ENCODE measurements at places on chromosomes 7 and 10. TPM values are rescaled to one million over a fixed set of nuclear protein-coding genes. Genes with fewer than 3 reads are reported as not detected.

GRCh38 chr10:14889318-14889717, 10.7 kb downstream of the SUV39H2 start:
- DNase-seq = no peak

DNA sequence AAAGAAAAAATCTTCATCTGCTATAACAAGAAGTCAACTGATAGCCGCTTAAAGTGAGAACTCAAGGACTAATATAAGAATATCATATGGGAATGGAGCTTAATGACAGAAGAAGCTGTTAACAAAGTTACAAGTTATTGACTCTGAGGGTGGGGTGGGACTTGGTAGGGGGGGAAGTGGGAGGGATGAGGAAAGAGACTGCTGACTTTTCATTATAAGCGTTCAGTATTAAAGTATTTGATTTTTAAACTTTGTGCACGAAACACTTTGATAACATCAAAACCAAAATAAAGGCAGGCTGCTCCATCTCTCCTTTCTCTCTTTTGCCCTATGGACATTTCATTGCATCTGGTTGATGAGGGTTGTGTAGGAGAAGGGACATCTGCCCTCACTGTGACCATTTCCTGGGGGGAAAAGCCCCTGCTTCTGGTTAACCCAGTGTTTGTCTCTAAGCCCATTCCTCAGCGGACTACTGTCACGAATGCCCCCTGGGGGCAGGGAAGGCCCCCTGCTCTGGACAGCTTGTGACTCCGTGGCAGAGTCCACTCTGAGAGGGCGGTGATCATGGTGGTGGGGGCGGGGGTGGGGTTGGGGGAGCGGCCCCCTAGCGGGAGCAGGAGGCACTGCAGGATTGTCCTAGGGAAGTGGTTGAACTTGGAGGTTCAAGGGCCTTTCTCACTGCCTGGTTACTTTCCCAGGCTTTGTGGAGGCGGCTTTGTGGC, 17.4 kb downstream of the SLC13A4 start:
- DNase-seq = no peak

- no peak for DNase-seq
These were observed 130.5 kb downstream of the PCLO start for GRCh38 chr7:83032195-83032594.

DNA sequence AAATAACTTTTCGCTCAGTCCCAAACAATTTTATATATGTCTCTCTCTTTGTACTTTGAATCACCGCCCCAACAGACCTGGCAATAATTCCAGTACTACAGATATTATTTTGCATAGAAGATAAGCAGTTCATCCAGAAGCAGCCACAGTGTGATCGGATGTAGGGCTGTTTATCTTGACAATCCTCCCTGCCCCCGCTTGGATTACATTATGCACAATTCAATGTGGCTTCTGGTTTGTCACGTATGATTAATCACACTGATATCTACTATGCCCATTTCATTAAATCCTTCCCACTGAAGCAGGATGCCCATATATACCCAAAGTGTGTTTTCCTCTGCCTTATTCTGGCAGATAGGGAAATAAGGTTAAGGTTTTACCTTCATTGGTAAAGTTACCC, 115.2 kb downstream of the PDE1C start:
- no peak for DNase-seq

DNA sequence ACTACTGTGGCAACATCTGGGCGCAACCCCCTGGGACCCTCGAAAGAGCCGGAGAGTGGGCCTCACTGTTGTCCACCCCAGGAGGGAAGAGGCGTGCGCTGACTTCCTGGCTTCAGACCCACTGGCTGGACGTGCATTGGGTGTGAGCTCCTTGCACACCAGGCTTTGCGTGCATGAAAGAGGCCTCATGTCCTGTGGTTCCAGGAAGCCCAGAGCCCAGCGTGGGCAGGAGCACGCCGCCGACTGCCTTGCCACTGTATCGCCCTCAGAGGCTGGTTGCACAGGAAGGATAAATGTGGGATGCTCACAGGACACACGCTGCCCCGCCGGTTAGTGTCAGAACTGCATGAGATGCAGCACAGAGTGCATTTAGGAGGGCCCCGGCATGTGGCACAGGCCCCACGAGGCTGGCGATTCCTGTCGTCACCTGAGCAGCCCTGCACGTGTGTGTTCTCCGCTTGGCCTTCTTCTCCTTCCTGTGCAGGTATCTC, 8.5 kb upstream of the JAKMIP3 start:
- no peak for DNase-seq

GRCh38 chr7:36775676-36776075, 51.4 kb upstream of the AOAH start:
- no peak for DNase-seq

DNA sequence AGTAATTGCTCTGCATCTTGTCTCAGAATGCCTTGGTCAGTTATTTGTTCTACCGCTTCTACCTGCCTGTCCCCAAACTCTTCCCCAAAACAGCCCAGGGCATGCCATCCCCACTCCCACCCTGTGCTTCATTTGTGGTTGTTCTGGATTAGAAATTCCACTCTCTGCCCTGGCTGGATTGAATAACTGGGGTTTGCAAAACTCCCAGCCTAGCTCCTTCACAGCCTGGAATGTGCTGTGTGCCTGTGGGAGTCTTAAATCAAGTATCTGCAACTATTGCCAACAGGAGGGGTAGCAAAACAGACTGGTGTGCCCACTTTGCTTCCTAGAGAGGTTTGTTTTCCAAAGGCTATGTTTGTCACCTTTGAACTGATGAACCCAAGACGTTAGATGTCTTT, 24.2 kb downstream of the TSPAN15 start:
- no peak for DNase-seq

DNA sequence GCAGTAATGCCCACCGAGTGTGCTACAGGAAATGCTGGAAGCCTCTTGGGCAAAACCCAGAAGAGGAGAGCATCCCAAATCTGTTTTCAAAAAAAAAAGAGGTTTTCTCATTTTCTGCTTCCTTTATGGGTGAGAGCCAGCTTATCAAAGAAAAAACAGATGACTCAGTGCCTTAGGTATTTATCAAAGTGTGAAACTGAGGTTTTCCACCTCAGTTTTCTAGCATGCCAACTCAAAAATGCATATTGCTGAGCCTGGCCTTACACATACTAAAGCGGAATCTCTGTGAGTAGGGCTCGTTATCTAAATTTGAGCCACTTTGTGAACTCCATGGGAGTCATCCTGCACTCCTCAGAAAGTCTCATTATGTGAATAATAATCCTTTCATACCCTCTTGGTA, 705.1 kb downstream of the SUGCT start:
- no peak for DNase-seq

GRCh38 chr7:30795161-30795948, 24.1 kb downstream of the MINDY4 start:
- no peak for DNase-seq

GRCh38 chr7:17600340-17600752, 301.9 kb downstream of the AHR start:
- DNase-seq = no peak

DNA sequence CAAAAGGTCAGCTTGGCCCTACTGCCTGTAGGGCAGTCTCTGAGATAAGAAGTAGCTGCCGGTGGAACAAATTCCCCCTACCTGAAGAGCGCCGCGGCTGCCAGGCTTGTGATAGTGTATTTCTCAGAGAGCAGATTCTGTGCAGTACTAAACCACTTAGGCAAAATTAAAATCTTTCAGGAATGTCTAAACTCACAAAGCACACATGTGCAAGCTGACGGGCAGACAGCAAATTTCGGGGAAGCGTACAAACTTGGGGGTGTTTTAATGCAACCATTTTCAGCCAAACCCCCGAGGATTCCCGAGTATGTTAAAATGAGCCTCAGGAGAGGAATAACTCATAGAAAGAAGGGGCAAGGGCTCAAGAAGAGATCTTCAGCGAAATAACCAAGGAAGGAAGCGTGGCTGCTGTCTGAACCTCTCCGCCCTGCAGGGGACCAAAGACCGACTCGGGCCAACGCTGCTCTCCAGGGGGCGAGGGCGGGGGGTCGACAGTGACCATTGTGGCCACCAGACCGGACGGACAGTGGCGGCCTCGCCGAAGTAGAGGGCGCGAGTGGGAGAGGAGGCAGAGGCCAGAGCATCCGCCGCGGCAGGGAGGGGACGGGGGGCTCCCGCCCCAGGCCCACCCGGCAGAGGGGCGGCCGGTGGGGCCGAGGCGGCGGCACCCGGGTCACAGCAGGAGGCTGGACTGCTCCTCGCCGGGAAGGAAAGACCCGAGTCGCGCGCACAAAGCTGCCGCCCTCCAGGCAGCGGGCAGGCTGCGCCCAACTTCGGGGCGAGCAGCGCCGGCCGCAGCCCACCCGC, 819 bp downstream of the HYCC1 start:
- DNase-seq = peak; percentile 78

- no peak for DNase-seq
These were observed 613 bp downstream of the USP6NL start for GRCh38 chr10:11610826-11611247.

- no peak for DNase-seq
These were observed 52.6 kb downstream of the PTEN start for GRCh38 chr10:87915989-87916388.

- no peak for DNase-seq
These were observed 50.0 kb downstream of the ABCC2 start for GRCh38 chr10:99832439-99832838.

- DNase-seq = no peak
These were observed 71.8 kb downstream of the LRRN3 start for GRCh38 chr7:111162692-111163091.

GRCh38 chr10:126646110-126646509, 24.4 kb downstream of the C10orf90 start:
- peak; percentile 30 for DNase-seq

GRCh38 chr7:122304996-122305421, 459 bp upstream of the FEZF1 start:
- no peak for DNase-seq

GRCh38 chr7:30771174-30771879, at the start of gene MINDY4:
Gene MINDY4, plus strand, starts transcription at chr7:30771417. Its CDS starts 77 bp downstream, at chr7:30771494.
- DNase-seq = peak; percentile 78

- no peak for DNase-seq
These were observed 33.2 kb upstream of the SMNDC1 start for GRCh38 chr10:110337906-110338305.

CCDC172 gene
- total RNA-seq = not detected

MKI67 gene
- total RNA-seq = 14.7 TPM

SPDYE2 gene
- total RNA-seq = not detected

ZNF398 gene
- total RNA-seq = 13.9 TPM

CALHM1 gene
- not detected for total RNA-seq

HOXA4 gene
- not detected for total RNA-seq

SFTPD gene
- total RNA-seq = 0.51 TPM

CDK14 gene
- total RNA-seq = 96.5 TPM

SEC61A2 gene
- total RNA-seq = 24.4 TPM

ZNF853 gene
- 5.5 TPM for total RNA-seq

FAM237B gene
- not detected for total RNA-seq

Data from glutamatergic neuron (in vitro differentiated cells).